ENCODE measurements at places on chromosomes 3 and 15.

DNA sequence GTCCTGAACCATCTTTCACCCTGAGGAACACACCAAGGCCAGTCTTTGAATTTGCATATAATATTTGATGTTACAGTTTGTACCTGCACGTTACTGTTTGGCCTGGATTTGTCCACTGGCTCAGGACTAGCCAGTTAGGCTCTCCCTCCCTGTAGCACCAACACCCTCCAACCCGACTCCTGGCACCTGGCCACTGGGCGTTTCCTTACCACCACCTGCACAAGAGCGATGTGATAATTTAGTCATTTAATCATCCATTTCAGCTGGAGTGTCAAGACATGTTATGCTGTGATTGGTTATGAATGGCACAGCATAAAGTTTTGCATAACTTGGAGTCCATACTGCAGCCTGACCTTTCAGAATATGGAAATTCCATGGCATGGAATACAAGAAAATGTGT, 242.4 kb downstream of the KCNMB2 start:
- DNase-seq, result no peak

- no peak for DNase-seq
Measured at GRCh38 chr3:171122240-171122639, 95.7 kb upstream of the SLC2A2 start.

DNA sequence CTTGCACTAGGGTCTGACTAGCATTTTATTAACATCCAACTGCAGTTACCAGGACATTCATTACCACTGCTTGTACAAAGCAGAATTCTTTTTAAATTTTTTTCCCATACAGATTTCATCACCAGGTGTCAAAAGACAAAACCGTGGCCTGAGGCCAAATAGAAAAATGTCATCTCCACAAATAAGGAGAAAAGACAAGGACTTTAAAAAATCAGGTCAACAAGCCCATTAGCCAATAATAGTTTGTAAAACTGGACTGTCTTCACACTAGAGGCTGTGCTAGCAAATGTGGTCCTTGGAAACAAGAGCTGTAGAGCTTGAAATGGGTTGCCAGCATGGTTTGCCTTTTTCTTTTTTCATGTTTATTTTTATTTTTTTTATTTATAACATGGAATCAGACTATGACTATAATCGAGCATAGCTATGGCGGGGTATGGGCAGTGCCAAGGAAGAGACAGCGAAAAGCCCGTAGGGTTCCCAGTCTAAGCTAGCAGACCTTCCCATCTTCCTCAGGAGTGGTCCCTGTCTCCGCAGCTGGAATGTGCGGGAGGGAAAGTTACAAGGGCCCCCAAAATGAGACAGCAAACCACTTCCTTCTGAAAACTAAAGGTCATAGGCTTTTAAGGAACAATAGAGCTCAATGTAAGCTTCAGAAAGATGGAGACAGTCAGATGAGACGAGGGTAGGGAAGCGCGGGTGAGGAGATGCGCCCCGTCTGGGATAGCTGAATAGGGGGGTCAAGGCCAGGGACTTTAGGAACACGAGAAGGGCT, 1.5 kb downstream of the PTPN9 start:
- DNase-seq, result no peak

DNA sequence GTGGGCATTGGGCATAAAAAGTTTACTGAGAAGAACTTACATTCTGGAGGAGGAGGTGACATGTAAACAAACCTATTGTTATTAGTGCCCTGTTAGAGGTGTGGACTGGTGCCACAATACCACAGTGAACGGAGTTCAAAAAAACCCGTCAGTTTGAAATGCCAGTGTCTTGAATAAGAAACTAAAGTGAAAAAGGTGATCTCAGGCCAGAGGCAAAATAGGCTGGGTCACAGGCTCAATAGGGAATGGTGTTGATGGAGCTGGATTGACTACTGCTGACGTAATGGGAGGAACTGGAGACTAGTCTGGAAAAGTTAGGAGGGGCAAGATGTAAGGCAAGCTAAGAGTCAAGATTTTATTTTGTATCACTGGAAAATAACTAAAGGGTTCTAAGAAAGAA, 1.6 kb upstream of the DCBLD2 start:
- DNase-seq, result no peak

GRCh38 chr3:7112523-7113056, 251.7 kb downstream of the GRM7 start:
- no peak for DNase-seq

DNA sequence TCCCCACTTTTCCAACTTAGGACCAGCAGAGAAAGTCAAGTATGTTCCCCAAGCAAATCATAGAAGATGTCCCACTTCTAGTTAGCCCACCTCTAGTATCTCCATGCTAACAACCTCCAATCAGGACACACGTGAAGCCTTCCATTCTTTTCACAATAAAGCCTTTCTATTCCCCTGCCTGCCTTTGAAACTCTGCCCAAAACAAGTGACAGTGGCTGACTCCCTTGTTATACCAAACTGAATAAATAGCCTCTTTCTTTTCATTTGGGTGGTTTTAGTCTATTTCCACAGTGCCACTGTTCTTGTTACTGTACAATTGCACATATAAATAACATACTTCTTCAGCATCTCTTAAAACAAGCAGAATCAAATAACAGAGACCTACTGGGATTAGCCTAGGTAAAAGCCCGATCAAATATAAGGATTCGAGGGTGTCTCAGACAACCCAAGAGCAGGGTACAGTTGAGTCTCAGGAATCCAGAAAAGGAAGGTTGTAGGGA, 118.0 kb upstream of the NPHP3 start:
- DNase-seq, result no peak

DNA sequence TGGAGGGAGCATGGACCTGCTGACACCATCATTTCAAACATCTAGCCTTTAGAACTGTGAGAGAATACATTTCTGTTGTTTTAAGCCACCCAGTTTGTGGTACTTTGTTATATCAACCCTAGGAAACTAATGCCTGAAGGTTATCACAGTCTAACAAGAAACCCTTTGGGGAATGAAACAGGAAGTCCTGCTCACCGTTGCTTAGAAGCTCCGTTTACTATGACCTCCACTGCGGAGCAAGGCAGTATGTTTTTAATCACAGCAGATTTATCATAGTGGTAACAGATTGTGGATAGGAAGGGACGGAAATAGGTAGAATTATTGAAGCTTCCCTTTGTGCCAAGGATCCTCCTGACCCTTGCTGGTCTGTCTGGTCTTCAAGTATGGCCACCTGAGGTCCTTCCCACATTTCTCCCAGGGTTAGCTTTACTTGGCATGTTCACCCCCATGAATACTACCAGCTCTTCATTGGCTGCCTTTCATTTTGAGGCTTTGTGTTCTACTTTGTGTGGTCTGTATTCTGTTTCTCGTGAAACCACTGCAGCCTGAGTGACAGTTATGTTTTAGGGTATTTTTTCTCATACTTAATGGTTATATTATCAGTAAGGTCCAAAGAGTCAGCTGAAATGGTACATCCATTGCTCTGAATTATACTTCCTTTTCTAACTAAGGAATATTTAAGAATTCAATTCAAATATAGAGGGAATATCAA, 201.6 kb downstream of the CHST2 start:
- DNase-seq, result no peak

- DNase-seq, result no peak
Measured at GRCh38 chr15:70562906-70563305, 200.5 kb downstream of the UACA start.

DNA sequence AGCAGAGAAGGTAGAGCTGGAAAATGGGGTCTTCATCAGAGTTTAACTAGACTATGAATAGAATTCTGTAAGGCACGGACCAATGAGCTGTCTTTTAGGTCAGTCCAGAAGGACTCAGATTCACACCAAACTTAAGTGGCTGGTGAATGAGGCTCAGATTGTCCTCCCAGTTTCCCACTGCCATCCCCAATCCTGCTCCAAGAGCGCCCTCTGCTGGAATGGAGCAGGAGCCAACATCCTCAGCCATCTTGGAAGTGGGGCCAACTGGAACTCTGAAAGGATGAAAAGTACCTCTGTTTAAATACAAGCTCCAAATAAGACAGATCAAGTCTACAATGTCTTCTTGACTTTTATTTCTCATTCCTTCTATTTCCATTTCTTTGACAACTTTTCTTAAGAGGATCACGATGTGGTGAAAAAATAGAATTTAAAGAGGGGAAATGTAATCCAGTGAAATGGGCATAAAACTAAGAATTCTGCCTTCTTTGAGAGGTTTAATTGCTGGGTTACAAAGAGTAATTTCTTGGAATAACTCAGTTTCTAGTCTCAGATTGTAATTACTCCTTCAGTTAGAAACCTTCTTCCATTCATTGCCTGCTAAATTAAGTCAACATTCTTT, 217.1 kb upstream of the TPRG1 start:
- DNase-seq, result peak; percentile 50

- DNase-seq, result no peak
Measured at GRCh38 chr15:47388299-47388698, 329.0 kb upstream of the SEMA6D start.

GRCh38 chr3:114319453-114319852, 25.6 kb downstream of the TIGIT start:
- DNase-seq, result no peak

DNA sequence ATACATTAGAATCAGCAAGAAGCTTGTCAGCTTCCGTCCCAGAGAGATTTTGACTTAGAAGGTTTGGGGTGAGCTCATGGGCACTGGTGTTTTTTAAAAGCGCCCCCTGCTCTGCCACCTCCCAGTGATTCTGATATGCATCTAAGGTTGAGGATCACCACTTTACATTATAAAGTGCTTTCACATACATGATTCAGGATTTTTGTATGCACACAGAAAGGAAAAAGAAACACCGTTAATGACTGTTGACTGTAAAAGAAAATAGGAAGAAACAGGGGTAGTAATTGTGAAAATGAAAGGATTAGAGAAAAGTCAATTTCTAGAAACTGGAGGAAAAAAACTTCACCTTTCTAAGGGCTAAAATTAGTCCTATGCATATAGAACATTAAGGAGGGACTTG, 104.9 kb upstream of the ZBED2 start:
- DNase-seq, result no peak

DNA sequence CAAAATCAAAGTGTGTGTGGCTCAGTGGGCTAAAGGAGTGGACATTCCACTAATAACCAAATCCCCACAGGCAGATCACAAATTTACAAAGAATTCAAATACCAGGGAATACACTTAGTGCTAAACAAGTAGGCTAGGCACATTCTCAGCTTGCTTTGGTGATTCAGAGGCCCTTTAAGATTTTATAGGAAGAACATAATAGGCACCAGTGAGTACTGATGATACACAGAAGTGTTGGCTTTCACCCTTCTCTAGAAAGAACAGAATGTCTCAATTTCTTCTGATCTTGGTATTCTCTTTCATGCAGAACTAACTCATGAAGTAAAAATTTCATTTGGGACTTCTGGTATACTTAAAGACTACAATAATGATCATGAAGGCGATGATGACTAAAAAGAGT, 55.0 kb downstream of the POLR2M start:
- no peak for DNase-seq

GRCh38 chr15:97959724-97960363, 659 bp upstream of the ARRDC4 start:
- DNase-seq, result no peak

DNA sequence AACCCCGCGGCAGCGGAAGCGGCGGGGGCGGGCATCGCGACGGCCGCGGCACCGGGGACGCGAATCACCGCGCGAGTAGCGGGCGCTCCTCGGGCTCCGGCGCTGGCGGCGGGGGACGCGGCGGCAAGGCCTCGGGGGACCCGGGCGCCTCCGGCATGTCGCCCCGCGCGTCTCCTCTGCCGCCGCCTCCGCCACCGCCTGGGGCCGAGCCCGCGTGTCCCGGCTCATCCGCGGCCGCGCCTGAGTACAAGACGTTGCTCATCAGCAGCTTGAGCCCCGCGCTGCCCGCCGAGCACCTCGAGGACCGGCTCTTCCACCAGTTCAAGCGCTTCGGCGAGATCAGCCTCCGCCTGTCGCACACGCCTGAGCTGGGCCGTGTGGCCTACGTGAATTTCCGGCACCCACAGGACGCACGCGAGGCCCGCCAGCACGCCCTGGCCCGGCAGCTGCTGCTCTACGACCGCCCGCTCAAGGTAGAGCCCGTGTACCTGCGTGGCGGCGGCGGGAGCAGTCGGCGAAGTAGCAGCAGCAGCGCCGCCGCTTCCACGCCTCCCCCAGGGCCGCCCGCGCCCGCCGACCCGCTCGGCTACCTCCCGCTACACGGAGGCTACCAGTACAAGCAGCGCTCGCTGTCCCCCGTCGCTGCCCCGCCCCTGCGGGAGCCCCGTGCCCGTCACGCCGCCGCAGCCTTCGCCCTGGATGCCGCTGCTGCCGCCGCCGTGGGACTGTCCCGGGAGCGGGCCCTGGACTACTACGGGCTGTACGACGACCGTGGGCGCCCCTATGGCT, 675 bp downstream of the RBM15B start:
- DNase-seq, result peak; percentile 40

- peak; percentile 20 for DNase-seq
Measured at GRCh38 chr15:82139823-82140268, 94.0 kb upstream of the MEX3B start.

- no peak for DNase-seq
Measured at GRCh38 chr15:78878356-78878755, 5.7 kb downstream of the MORF4L1 start.

GRCh38 chr15:101135532-101136166, 116.2 kb downstream of the CHSY1 start:
- DNase-seq, result peak; percentile 62

DNA sequence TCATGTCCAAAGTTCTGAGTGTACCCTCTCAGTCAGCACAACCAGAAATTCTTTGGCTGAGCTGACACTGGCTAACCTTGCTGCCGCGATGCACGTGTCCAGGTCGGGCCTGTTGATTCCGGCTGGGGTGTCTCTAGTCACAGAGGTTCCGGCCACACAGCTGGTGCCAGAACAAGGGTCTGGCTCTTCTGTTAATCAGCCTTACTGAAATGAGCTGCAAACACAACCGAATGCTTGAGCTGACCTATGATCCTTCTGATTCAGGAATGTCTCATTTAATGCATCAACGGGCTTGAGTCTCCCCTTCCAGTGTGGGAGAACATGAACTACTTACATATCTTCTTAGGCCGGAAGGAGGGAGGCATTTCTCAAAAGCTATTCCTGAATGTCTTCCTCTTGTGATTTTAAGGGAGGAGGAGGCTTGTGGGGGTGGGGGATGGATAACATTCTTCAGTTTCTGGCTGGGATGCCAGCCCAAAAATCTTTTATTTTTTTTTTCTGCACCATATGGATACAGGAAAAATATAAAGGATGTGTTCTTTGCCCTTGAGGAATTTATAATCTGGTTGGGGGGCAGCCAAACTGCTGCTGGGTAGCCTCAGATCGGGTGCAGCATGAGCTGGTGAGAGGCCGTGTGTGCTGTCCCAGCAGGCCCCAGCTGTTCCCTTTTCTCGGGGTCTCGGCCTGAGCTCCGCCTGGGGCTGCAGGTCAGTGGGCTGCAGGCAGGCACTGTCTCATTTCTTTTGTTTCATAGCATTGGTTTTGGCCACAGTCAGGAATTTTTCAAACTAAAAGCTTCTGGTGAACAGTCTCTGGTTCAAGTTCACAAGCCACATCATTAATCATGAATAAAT, 319.1 kb upstream of the TBL1XR1 start:
- DNase-seq, result no peak

- no peak for DNase-seq
Measured at GRCh38 chr15:68993276-68993675, 21.2 kb upstream of the NOX5 start.

- no peak for DNase-seq
Measured at GRCh38 chr3:143573610-143574303, 274.5 kb downstream of the SLC9A9 start.

GRCh38 chr3:38276081-38276916, 5.8 kb upstream of the SLC22A14 start:
- no peak for DNase-seq
